ENCODE measurements at places on chromosomes 6 and 20.

- no peak for DNase-seq
Observed at GRCh38 chr20:57223648-57224489, 42.6 kb downstream of the BMP7 start.

DNA sequence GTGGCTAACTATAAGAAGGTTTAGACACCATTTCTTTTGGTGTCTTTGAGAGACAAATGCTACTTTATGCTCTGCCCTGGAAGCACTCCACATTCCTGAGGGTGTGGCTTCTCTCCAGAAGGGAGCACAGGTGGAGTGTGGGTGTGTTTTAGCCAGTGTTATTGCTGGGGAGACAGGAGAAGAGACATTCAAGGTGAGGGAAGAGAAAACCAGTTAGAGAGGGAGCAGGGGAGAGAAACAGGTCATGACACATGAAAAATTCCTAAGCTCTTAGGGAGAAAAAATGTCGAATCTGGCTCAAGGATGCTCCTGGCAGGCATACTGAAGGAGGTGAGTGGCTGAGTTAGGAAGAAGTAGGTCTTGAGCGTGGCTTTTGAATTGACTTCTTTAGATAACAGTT lies 292.8 kb downstream of the CLIC5 start:
- DNase-seq: no peak

DNA sequence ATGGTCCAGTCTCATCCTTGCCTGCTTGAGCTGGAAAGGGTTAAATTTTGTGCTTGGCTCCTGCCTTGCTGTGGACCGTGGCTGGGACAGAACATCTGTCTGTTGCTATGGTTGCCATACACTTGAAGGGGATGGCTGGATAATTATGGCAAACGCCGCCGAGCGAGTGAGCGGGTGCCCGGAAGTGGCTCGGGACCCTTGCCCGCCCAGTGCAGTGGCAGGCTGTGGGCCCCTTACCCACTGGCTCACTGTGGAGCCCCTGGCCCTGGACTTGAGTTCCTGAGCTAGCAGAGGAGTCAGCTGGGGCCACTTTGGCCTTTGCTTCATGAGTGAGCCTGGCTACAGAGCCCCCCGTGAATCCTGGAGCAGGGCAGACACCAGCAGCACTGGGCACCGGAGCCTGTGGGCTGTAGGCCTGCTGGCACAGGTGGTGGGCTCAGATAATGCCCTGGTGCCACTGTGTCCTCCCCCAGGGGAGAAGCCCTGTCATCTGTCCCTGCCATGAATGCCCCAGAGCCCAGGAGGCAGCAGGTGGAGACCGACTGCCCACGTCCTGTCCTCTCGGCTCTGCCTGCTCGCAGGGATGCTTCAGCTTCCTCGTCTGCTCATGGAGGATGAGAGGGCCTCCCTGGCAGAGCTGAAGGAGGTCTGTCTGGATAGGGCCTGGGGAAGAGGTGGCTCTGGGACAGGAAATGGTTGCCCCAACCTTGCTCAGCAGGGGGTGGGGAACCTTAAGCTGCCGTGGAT lies 25.5 kb upstream of the NOL4L start:
- no peak for DNase-seq

GRCh38 chr6:147925826-147926225 lies 416.8 kb upstream of the SASH1 start:
- no peak for DNase-seq

GRCh38 chr6:126143761-126144251 lies 157.5 kb downstream of the TRMT11 start:
- DNase-seq: no peak

DNA sequence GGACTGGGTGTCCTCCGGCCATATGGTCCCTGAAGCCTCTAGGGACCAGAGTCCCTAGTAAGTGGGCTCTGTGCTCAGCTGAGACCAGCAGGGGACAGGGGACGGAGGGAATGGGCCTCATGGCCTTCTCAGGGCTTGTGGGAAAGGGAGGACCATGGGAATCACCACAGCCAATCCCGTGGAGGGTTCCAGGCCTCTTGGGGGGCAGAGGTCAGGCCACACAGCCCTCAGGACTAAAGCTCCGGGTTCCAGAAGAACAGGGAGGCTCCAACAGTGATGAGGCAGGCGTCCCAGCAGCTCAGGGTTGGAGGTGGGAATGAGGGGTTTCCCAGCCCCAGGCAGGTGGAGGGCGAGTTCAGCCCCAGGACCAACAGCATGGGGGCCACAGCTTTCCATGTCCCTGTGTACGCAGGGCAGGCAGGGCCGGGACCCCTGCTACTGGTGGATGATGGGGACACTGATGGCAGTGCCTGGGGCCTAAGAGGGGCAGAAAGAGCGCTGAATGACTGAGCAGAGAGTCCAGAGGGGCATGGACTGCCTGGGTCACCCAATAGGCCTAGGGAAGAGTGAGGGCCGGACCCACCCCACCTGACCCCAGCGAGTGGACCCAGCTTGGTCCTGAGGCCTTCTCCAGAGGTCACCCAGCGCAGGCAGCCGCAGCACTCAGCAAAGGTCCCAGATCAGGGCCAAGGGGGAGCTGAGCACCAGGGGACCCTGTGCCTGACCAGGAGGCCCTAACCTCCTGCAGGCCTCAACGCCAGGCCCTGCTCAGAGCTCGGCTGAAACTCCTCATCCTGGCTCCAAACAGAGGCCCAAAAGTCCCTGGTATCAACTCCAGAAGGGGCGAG lies 8.8 kb downstream of the MYL9 start:
- DNase-seq: no peak

GRCh38 chr6:124438546-124439065 lies 523.6 kb upstream of the RNF217 start:
- no peak for DNase-seq

GRCh38 chr20:63457737-63458136 lies 14.7 kb downstream of the KCNQ2 start:
- DNase-seq: no peak

DNA sequence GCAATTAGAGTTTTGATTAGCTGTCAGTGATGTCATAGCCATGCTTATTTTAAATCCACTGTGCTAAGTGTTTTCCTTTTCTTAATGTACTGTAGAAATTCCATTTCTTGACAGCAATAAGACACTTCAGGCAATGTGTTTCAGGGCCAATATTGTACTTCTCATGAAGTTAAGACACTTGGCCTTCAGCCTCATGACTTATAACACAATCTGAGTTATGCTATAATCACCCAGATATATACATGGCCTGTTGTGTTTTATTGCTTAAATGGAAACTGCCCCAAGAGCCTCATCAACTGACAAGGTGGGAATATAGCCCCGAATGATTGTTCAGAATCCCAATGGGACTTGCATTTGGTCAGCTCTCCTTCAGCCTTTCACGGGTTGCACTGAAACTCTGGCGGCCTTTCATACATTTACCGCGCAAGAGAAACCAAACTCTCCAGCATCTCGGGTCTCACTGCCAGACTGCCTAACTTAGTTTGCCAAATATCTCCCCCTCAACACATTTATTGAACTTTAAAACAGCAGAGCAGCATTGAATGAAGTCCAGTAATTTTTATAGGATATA lies 44.2 kb upstream of the TBX18 start:
- DNase-seq: no peak

GRCh38 chr20:43040427-43040826 lies 149.3 kb downstream of the PTPRT start:
- DNase-seq: no peak

- no peak for DNase-seq
Observed at GRCh38 chr6:145626857-145627256, 108.5 kb downstream of the EPM2A start.

- no peak for DNase-seq
Observed at GRCh38 chr20:61350500-61351250, 98.6 kb downstream of the CDH4 start.

DNA sequence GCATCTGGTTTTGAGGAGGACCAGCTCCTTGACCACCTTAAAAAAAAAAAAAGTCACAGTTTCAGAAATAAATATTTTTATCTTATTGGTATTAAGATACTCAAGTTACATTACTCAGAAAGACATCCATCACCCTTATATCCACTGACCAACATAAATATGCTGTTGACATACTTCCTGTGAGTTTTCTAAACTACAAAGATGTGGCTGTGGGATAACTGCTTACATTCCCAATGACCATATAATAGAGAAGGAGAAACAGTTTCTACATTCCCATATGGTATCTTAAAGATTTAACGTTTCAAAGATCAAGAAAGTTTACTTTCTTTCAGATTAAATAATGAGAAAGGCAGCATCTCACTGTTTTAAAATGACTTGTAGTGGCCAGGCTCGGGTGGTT lies 46.3 kb downstream of the TP53INP2 start:
- DNase-seq: no peak

GRCh38 chr6:16855460-16855859 lies 94.2 kb upstream of the ATXN1 start:
- no peak for DNase-seq

GRCh38 chr6:110232450-110232849 lies 52.2 kb downstream of the CDC40 start:
- no peak for DNase-seq

GRCh38 chr20:44031781-44032582 lies 117.3 kb downstream of the TOX2 start:
- no peak for DNase-seq

- DNase-seq: no peak
Observed at GRCh38 chr6:149147195-149147594, 170.3 kb upstream of the TAB2 start.

DNA sequence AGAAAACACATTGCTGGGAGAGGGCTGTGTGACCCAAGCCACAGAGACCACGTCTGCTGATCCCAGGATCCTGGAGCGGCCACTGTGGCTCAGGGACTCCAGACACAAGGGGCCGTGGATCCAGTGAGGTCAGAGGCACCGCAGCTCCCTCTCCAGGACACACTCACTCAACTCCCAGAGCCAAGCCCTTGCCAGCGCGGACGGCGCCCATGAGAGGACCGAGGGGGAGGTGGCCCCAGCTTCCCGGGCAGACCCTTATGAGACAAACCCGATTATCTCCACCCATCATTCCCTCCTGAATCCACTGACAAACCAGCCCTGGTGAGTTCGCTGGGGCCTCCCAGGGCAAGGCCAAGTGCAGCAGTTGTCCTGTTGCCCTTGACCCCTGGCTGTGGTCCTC lies 201.2 kb downstream of the TAF4 start:
- no peak for DNase-seq

- DNase-seq: no peak
Observed at GRCh38 chr20:45487231-45487635, 17.7 kb downstream of the WFDC2 start.

DNA sequence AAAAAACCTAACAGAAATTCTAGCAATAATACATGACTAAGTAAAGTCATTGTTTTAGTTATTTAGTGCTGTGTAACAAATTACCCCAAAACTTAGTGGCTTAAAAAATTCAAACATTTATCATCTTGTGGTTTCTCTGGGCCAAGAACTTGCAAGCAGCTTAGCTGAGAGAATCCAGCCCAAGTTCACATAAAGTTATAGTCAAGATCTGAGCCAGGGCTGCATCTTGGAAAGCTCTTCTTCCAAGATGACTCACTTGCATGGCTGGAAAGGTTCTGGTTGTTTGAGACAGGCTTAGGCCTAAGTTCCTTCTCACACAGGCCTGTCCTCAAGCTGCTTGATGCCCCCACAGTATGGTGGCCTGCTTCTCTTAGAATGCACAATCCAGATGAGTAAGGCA lies 217.8 kb upstream of the TSHZ2 start:
- DNase-seq: no peak

DNA sequence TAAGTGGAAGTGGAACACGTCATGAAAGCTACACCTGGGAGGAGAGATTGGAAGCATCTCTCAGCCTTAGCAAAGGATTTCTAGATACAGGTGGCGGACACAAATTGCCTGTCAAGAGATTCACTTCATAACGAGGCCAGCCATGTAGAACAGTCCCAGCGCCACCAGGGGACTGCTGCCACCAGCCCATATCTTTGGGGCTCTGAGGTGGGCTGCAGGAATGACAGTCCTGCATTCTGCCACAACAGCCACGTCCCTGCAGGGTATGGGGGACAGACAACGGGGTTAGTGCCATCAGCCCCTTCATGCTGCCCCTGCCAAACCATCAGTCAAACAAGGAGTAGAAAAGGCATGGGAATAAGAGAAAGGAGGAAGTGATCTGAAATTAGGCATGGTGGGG lies 81.2 kb upstream of the SASH1 start:
- no peak for DNase-seq

DNA sequence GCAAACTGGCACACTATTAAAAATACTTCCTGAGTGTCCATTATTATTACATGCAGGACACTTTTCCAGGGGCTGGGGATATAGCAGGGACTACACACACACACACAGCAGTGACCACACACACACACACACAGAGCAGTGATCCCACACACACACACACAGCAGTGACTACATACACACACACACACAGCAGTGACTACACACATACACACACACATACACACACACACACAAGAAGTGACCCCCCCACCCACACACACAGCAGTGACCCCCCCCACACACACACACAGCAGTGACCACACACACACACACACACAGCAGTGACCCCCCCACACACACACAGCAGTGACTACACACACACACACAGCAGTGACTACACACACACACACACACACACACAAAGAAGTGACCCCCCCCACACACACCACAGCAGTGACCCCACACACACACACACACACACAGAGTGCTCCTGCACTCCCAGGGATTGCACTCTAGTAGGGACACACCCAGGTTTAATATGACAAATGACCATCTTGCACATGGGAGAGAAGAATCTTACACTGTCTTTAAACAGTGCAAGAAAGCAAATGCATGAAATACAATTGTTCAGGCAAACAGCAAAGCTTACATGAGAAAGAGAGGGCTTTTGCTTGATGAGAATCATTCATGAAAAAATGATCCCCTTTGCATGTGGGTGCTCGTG lies 115.5 kb downstream of the IRF4 start:
- no peak for DNase-seq

GRCh38 chr20:17444091-17444490 lies 87.1 kb downstream of the BFSP1 start:
- no peak for DNase-seq

GRCh38 chr6:40573221-40573620 lies 13.9 kb downstream of the LRFN2 start:
- DNase-seq: no peak

GRCh38 chr6:63788569-63788968 lies 153.0 kb downstream of the PHF3 start:
- no peak for DNase-seq

GRCh38 chr6:99745651-99746050 lies 139.0 kb downstream of the PRDM13 start:
- no peak for DNase-seq

GRCh38 chr6:167708501-167709094 lies 118.1 kb upstream of the AFDN start:
- no peak for DNase-seq

- no peak for DNase-seq
Observed at GRCh38 chr20:46139908-46140482, 21.9 kb downstream of the CD40 start.

DNA sequence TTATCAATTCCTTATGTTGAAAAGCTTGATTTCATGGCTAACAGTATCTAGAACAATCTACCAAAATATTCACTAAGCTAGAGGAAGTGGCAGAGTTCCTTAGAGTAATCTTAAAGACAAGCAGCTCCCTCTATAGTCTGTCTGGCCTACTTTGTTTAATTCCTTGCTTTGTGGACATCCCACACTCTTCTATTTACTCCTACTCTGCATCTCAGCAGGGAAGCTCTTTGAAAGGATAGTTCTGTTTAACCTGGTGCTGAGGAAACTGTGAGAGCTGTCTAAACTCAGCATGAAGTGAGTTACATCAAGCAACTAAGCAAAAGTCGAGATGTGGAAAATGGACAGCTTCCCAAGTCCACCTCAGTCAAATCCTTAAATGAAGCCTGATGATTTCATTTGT lies 4.3 kb downstream of the REV3L start:
- peak; percentile 37 for DNase-seq

Measured in central memory CD4-positive, alpha-beta T cell (primary cell).